ENCODE measurements at places on chromosomes 12 and 14. TPM values are rescaled to one million over a fixed set of nuclear protein-coding genes. Genes with fewer than 3 reads are reported as not detected.

The IL22 gene
- total RNA-seq, result not detected

DNA sequence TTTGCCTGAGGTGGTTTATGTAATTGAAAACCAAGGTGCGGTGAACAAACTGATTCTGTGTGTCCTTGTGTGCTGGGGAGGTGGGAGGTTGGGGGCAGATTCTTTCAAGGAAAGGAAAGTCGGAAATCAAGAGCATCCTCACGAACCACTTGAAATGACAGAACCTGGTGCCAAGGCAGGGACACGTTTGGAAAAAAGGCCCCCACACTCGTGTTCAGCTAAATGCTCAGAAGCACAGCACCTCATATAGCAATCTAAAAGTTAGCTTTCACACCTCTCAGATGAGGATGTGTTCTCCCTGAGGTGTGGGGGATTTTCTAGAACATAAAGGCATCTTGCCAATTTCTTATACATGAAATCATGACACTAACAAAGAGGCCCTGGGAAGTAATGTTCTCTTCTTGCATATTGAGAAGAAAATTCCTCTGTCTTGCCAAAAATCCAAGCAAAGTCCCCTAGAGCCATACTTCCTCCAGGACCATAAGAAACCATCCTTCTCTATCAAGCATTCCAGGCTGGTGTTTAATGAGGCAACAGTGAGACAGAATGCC is 119.6 kb downstream of the PLXNC1 start:
- DNase-seq, result no peak

The NPAS3 gene
- total RNA-seq, result 5.7 TPM

The LMNTD1 gene
- total RNA-seq, result 1.7 TPM

DNA sequence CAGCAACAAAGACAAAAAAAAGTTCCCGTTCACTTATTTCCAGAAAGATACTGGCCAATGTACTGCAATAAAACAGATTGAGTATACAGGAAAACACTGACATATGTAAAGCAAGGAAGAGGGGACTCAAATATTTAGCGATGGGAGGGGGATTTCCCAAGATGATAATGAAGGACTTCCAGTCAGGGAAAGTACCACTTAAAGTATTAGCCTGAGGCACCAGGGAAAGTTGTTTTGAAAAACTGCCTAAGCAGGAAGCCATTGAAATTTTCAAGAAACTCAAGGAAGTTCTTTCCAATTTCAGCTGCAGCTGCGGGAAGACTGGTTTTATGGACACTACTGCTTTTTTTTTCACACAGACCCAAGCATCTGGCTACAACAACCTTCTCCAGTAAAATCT is 1007.4 kb upstream of the NOVA1 start:
- no peak for DNase-seq

The LRRC10 gene
- total RNA-seq, result 21.1 TPM

- DNase-seq, result no peak
Measured at GRCh38 chr14:52086711-52087110, 17.9 kb upstream of the NID2 start.

DNA sequence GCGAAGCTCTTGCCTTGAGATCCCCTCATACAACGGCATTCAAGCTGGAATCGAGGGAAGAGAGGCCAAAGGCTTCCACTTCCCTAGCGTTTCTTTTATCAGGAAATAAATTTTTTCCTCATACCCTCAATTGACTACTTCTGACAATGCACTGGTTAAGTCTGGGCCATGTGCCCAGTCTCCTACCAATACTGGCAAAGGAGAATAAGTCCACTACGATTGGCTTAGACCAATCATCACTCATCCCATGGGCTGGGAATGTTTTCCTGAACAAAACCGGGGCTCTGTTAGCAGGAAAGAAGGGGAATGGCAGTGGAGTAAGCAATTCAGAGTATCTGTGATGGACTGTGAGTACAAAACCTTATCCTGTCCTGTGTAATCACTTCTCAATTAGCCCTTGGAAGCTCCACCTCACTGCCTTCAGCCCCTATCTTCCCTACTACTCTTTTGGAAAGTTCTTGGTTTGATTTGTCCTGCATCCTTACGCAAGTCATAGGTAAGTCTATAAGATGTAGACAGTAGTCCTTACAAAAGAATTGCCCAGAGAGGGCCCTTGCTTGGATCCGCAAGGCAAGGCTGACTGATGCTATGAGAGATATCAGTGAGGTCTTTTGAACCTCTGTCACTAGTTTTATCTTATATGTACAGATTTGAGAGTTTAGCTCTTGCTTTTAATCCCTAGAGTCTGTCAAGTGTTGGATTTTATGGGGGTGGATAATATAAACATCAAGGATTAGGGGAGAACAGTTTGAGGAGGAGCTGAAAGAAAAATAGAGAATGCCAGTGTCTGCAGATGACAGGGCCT is 36.3 kb upstream of the CDK17 start:
- no peak for DNase-seq

The FSCB gene
- total RNA-seq, result not detected

GRCh38 chr12:12381982-12382381 is 25.1 kb downstream of the BORCS5 start:
- DNase-seq, result no peak

The PRIMA1 gene
- 6.1 TPM for total RNA-seq

GRCh38 chr14:61268812-61269211 is 12.3 kb downstream of the TMEM30B start:
- no peak for DNase-seq

- no peak for DNase-seq
Measured at GRCh38 chr14:92551044-92551841, 37.7 kb downstream of the RIN3 start.

GRCh38 chr12:105026411-105026810 is 40.3 kb downstream of the NOPCHAP1 start:
- no peak for DNase-seq

DNA sequence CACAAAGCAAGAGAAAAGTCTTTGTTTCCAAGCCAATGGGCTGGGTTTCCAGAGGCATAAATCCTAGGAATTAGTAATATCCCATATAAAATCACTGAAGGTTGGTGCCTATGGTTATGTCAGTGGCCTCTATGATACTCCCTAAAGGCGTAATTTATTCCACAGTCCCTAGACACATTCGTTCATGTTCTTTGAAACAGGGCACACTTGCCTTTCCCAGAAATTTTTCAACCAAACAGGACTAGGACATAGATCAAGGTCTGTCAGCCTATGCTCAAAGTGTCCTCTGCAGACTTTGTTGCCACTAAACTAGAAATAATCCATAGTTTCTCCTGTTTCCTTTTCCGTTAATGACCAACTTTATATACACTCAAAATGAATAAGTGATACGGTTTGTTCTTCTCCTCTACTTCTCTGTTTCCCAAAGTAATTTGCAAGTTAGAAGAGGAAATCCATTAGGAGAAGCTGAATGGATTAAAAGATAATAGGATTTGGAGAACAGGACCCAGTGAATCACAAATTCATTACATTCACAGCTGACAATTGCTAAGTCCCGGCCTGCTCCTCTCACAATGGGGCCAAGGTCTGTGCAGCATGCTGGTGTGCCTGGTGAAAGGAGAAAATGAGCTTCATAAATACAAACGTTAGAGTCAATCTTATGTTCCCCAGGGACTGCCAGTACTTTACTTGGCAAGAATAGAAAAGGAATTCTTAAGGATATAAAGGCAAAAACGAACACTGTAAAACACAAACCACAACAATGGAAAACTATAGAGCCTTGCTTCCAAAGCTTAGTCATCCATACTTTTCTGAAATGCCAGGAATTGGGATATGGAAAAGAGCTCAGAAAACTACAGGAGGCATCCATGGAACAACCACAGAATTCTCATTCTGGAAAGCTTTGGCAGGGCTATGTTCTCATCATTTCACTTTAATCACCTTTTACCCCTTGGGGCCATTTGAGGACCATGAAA is 966.2 kb downstream of the NRXN3 start:
- DNase-seq, result no peak

GRCh38 chr12:113471619-113472171 is at the start of gene LHX5:
TSS of gene LHX5 (minus strand) at chr12:113471871. CDS start at chr12:113471498, 373 bp downstream.
- DNase-seq, result no peak

DNA sequence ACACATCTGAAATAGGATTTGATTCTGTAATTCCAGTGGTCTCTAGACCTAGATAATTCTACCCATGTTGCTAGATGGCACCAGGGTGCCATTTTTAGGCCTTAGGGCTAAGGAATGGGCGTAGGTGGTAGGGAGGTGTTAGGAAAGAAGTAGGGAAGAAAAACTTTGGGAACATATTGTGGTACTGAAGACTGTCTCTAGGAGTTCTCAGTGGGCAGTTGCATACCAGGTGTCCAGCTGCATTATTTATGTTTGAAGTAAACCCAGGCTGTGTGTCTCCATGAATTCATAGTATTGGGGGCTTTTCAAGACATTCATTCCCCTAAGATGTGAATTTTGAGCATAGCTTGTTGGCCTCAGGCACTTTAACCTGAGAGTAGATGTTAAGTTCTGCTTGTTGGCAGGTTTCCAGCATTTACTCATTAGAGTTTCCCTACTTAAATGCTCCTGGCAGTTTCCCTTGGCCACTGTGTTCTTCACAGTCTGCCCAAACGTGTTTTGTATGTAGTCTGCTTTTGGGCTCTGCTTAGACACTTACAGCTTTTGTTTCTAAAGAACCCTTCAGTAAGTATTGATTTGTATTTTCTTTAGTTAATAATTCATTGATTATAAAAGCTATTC is 31.5 kb upstream of the CCT2 start:
- DNase-seq, result no peak

The KITLG gene
- total RNA-seq, result 8.0 TPM

- DNase-seq, result peak; percentile 41
Measured at GRCh38 chr14:93049315-93049714, 66.4 kb downstream of the ITPK1 start.

DNA sequence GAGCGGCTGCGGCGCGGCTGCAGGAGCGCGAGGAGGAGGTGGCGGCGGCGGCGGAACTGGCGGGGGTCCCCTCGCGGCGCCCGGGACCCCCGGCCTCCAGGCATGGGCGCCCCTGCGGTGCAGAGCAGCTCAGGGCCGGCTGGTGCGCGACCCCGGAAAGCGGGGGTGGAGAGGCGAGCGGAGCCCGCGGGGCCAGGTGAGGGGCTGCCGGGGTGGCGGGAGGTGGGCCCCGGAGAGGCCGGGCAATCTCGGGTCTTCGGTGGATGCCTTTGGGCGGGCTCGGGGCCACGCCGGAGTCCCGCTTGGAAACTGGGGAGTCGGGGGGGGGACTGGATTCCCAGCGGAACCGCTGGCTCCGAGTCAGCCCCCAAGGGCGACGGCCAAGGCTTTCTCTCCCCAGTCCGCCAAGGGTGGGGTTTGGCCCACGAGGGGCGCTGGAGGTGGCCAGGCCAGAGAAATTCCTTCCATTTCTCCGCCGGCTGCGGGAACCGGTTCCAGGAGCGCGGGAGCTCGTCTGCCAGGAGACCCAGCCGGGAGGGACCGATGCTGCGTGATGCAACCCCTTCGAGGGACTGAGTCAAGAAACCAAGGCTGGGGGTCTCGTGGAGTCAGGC is 13.9 kb upstream of the NR4A1 start:
- DNase-seq, result peak; percentile 86

The TIMELESS gene
- 3.6 TPM for total RNA-seq

DNA sequence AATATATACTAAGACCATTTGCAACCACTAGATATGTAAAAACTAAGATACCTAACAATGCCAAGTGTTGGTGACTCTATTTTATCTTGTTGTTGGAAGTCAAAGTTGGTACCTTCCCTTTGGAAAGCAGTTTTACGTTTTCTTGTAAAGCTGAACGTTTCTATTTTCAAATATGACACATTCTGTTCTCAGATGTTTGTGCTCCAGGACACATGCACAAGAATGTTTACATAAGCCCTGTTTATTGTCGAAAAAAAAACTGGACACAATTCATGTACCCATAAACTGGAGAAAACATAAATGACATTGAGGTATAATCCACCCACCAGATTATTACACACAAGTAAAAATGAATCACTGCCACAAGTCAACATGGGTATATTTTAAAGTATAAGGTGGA is 967.4 kb downstream of the BCL11B start:
- no peak for DNase-seq

The COQ5 gene
- 27.0 TPM for total RNA-seq

- DNase-seq, result no peak
Measured at GRCh38 chr14:42459171-42459685, 852.6 kb downstream of the LRFN5 start.

DNA sequence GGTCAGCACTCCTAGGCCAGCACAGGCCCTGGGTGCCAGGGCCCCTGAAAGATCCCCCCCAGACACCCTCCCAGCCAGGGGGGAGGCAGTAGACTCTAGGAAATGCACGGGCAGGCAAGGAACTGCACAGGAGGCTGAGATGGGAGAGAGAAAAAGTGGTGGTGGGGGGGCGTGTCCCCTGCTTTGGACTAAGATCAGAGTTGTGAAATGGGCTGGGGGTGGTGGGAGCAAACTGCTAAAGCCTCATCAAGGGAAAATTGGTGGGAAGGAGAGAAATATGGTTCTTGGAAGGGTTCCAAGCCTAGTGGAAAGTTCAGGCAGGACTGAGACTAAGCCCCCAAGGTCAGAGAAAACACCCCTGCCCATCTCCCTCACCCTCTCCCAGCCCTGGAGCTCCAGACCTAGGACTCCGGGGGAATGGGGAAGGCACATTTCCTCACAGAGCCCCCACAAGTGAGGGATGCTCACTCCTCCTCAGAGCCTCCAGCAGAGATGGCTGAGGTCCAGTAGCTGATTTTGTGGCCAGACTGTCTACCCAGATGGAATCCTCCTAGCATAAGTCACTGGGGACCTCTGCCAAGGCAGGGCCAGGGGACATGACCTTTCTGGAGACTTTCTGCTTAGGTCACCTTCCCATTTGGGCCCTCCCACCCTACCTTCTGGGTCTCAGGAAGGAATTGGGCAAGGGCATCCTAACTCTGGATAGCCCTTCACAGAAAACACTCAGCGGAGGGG is 29.8 kb downstream of the FIGNL2 start:
- DNase-seq, result no peak

GRCh38 chr12:121827351-121828099 is 23.7 kb downstream of the SETD1B start:
- no peak for DNase-seq

- DNase-seq, result peak; percentile 83
Measured at GRCh38 chr14:73462048-73462715, 3.8 kb upstream of the NUMB start.

- no peak for DNase-seq
Measured at GRCh38 chr12:64027311-64027710, 182.8 kb downstream of the SRGAP1 start.

GRCh38 chr12:93153321-93153720 is 224.2 kb upstream of the EEA1 start:
- DNase-seq, result no peak

The ACSM4 gene
- not detected for total RNA-seq

GRCh38 chr12:15468911-15469310 is 146.6 kb downstream of the PTPRO start:
- DNase-seq, result no peak

GRCh38 chr14:84323450-84323849 is 1206.5 kb upstream of the FLRT2 start:
- no peak for DNase-seq
